ENCODE measurements at places on chromosomes 5 and 9.

DNA sequence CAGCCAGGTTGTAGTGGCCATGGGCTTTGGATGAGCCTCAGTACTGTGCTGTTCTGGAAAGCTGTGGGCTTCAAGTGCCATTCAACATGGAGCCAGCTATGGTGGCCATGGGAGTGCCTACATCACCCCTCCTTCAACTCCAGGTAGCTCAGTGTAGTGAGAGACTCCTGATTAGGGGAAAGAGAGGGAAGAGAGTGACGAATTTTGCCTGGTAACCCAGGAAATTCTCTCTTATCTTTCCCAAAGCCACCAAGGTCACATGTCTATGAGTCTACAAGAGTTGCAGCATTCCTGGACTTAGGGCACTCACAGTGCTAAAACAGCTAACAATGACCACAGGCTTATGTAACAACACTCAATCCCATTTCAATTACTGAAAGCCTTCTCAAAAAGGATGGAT is 81.7 kb upstream of the SPTLC1 start:
- no peak for DNase-seq

DNA sequence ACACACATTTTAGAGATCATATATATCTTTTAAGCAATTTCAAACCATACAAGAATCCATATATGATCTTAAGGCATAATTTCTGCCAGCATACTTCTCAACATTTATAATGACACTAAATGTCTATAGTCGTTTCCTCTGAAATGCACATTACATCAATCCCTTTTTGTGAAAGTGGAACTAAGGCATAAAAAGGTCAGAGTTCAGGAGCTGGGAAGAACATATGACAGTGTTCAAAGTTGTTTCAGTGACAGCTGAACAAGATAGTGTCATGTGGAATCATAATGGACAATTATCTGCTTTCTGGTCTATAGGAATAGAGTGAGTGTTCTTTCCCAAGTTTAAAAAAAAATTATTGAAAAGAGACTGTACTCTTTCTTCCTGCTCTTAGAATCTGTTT is 2.4 kb upstream of the MOB3B start:
- no peak for DNase-seq

DNA sequence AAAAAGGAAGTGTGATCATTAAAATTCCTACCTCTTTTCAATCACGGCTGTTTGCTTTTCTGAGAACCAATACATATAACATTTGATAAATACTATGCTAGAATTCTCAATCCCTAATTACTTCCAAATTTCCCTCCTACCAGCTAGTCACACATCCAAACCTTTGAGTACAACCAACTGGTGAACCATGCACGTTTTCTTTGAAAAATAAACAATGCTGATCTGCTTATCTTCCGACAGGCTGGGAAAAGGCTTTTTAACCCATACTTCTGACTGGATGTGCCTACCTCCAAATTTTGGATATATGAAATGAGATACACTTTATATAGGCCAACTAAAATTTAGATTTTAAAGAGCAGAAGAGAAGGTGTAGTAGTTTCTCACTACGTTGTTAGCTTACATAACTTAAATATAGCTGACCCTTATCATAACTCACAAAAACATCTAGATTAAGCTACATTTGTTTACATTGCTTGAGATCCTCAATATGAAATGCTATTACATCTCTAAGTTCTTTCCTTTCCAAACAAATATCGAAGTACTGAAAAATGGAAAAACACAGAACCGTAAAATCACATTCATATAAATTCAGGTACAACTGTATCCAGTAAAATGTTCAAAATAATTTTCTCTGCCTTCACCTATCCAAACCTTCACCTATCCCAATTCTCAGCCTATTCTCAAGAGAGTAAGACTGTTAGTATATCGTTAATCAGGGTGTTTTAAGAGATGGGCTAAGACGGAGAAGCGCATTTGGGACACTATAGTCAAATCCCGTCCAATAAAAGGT is 2.1 kb downstream of the NR3C1 start:
- no peak for DNase-seq

GRCh38 chr5:136598802-136599404 is 233.6 kb upstream of the TRPC7 start:
- DNase-seq = no peak

- DNase-seq = no peak
Measured at GRCh38 chr5:138370537-138370936, 18.1 kb downstream of the KDM3B start.

GRCh38 chr5:59264013-59264412 is 629.5 kb downstream of the PDE4D start:
- DNase-seq = no peak

DNA sequence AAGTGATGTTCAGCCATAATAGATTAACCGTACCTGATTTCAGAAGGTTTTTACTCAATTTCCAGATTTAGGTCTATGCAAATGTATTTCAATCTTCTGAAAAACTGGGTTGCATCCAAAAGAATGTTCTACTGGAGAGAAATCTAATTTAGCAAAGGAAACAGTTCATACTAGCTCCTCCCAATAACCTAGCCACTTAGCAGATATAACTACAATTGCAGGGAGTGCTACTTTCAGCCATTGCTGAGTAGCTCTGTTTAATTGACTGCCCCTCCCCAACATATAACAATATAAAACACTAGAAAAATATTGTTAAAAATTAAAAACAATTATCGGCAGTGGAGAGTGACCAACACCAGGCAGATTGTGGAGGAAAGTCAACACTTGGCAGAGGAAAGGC is 7.9 kb upstream of the OSMR start:
- DNase-seq = no peak

DNA sequence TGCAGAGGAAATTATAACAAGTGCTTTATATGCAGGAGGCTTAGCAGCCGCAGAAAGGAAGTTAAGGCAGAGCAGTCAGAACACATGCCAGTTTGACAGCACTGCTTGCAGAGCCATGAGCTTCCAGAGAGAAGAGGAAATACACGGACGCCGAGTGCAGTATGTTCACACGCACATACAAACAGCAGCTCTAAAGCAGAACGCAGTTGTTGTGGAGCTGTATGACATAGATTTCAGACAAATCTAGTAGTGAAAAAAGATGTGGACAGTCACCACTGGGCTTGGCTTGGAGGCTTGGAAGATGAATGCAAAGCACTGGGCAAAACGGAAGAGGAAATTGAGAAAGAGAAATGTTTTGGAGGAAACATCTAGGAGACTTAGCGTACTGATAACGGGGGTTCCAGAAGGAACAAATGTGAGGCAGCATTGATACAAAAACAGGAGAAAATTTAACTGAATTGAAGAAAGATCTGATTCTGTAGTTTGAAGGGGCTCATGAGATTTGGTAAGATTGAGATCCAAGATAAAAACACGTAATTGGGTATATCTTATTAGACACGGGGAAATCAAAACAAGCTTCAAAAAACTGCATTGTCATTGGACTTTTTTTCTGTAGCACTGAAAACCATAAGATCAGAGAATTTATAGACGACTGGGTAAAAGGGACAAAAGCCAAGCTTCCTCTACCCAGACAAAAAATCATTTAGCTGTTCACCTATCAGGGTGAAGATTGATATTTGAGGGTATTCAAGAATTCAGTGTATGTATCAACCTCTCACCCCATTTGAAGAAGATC is 19.6 kb upstream of the ROPN1L start:
- DNase-seq = no peak
